ENCODE measurements at places on chromosomes 7 and 10.

GRCh38 chr7:33596686-33597085 is 308.7 kb upstream of the BMPER start:
- no peak for DNase-seq

DNA sequence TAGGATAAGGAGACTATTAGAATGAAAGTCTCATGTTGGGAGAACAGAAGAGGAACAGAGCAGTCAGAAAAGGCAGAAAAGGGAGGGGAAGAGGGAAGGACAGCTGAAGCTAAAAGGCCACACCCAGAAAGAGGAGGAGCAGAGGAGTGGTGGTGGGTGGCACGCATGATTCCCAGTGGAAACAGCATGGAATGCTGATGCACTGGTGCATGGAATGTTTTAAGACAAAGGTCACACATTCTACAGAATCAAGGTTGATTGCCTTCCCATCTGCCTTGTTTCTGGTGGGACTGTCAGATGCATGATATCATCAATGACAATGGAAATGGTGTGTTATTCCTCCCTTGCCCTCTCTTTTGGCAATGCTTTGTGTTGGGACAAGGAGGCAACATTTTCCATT is 285.4 kb upstream of the MKI67 start:
- DNase-seq = no peak

- no peak for DNase-seq
These were observed 181.6 kb upstream of the NFE2L3 start for GRCh38 chr7:25970356-25970755.

GRCh38 chr7:27547401-27547800 is 115.3 kb downstream of the HIBADH start:
- no peak for DNase-seq

GRCh38 chr10:86342111-86342863 is 24.3 kb downstream of the GRID1 start:
- DNase-seq = no peak

- DNase-seq = no peak
These were observed 15.2 kb upstream of the ZKSCAN1 start for GRCh38 chr7:100000239-100000638.

- no peak for DNase-seq
These were observed 16.3 kb upstream of the THSD7A start for GRCh38 chr7:11848251-11848650.

DNA sequence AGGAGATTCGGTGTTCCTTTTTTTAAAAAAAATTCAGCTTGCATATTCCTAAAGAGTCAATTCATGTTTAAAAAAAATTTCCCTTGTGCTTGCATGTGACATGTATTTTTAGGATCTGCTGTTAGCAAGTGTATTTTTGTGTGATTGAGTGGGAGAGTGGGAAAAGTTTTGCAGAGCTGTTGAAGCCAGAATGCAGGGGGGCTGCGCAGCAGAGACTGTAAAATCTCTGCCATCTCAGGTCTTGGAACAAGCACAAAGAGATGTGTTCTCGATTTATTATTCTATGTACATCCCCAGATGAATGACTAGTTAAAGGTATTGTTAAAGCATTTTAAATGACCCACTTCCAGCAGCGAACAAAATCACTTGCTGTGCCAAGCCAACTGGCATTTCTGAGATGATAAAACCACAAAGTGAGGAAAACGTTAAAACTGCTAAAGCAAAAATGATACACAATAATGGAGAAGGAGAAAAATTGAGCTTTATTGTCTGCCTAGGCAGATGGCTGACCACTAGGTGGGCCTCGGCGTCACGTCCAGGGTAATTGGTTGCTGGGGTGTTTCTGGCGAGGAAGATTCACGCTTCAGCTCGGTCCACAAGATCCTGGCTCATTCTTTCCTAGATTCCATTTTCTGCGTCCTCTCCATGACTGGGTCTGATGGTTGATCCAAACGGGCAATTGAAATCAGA is 67.0 kb upstream of the ATRNL1 start:
- no peak for DNase-seq

DNA sequence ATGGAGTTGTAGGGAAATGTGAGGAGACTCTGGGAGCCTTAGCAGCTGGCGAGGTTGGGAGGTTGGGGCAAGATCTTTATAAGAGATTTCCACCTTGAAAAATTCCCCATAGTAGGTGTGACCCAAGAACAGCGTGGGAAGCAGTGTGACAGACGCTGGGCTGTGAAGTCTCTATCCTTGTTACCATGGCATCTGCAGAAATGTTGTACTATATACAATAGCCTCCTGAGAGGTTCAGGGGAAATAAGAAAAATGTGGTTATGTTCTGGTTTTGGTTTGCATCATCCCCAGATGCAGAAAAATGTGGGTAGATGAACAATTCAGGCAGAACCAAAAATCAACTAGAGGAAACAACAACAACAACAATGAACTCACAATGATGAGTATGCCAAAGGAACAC is 498.6 kb downstream of the SH2D4B start:
- DNase-seq = no peak

- DNase-seq = no peak
These were observed 129.8 kb downstream of the SEC23IP start for GRCh38 chr10:120022357-120022756.

DNA sequence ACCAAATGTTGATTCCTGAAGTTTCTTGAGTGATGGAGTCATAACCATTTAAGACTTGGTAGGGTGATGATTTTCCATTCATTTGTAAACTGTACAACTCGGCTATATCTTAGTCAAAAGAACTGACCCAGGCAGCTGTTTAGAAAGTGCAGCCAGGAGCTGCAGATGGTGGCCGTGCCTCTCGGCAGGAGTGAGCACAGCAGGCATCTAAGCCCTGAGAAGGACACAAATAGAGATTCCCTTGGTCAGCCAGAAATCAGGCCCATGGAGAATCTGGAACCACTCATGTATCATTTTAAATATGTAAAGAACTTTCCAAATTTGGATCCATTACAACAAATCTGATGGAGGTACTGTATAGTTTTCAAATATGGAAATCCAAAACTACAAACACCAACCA is 177.0 kb upstream of the AKR1E2 start:
- DNase-seq = no peak

DNA sequence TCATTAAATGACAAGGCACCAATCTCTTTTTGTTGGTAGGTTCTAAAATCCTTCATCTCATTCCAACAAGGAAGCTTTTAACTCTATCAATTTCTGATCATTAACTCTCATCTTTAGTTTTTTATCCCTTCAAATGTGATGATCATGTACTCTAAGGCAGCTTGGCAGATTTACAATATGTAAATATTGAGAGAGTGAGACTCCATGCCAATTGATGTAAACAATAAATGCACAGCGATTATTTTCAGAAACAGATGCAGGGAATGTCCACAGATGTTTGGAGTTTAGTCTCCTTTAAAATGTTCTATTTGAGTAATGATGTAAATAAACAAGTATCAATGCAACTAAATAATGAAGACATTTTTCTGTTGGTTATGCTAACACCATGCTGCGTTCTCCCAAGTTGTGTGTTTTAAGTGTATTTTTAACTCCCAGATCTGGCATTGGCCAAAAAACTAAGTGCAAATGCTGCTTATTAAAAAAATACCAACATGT is 213.8 kb downstream of the AHR start:
- no peak for DNase-seq

DNA sequence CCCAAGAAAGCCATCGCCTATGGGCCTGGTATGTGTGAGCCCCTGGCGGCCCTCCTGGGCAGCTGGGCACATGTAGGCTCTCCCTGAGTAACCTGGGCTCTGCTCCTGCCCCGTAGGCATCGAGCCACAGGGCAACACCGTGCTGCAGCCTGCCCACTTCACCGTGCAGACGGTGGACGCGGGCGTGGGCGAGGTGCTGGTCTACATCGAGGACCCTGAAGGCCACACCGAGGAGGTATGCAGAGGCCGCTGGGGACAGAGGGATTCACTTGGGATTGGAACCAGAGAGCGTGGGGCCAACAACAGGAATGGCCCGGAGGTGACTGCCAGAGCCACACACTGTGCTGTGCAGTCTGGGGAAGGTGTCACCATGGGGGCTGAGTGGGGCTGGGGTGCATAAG is 7.3 kb downstream of the FLNC start:
- no peak for DNase-seq

DNA sequence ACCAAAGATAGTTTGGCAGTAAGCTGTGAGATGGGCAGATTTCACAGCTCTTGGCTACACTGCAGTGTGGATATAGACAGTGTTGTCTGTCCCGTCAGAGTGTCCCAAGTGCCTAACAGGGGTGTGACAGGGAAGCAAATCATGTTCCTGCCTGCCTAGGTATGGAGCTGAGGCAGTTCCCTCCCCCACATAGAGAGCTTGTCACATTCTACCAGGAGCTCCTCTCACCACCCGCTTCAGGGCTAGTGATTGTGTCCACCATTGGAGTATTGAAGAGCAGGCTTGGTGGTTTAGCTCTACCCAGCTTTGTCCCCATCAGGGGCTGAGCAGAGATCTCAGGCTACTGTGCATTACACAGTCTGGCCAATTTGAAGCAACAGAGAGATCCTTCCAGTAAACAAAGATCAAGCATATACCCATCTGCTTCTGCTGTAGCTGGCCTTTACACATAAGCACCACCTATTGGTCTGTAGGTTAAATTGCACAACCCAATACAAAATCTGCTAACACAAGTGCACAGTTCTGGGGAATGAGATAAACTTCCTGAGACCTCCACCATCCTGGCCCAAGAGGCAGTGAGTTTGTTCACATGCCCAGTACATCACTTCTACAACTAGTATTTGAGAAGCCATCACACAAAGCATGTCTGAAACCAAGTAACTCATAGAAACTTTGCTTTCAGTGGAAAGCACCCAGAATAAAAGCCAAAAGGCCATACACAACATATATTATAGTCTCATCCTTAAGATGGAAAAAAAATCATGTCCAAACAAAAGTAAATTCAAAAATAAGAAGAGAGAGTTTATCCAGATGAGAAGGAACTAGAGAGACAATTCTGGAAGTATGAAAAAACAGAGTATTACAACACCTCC is 67.3 kb downstream of the GLCCI1 start:
- no peak for DNase-seq

GRCh38 chr7:31958226-31958625 is 112.0 kb downstream of the PDE1C start:
- no peak for DNase-seq

GRCh38 chr10:97791824-97792721 is 20.3 kb upstream of the SFRP5 start:
- DNase-seq = peak; percentile 58

DNA sequence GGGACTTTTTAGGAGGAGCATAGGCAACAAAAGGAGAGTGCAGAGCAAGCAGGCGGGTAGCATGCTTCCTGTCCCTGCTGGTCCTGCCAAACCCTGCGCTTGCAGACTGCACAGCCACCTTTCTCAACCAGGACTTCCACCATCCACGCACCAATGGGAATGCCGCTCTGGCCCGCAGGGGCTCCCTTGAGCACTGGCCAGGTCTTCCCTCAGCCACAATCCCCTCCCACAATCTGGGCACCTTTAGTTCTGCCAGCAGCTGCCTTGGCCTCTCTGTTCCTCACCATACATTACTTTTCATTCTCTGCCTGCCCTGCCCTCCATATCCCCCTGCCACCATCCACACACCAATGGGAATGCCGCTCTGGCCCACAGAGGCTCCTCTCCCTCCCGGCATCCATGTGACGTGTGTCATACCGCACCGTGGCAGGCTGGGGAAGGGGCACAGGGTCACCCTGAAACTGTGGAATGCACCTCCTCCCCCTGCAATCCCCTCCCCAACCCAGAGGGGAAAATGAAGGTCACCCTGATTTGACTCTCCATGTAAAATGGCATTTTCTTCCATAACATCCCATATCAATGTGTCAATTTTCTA is 97.3 kb upstream of the MACROH2A2 start:
- DNase-seq = no peak

GRCh38 chr7:57203161-57203791 is 71.0 kb upstream of the ZNF479 start:
- no peak for DNase-seq

GRCh38 chr7:95436407-95436806 is 1.6 kb upstream of the PON2 start:
- no peak for DNase-seq

DNA sequence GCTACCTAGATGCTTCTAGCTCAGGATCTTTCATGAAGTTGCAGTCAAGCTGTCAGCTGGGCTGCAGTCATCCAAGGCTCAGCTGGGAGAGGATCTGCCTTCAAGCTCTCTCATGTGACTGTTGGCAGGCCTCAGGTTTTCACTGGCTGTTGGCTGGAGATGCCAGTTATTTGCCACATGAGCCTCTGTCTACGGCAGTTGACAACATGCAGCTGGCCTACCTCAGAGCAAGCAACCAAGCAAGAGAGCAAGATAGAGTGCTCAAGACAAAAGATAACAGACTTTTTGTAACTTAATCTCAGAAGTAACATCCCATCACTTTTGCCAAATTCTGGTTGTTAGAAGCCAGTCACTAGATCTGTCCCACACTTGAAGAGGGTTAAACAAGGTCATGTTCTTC is 125.8 kb downstream of the TPST1 start:
- no peak for DNase-seq

GRCh38 chr10:96339383-96339782 is 19.4 kb downstream of the OPALIN start:
- DNase-seq = no peak

GRCh38 chr10:71390921-71391690 is 5.6 kb upstream of the CDH23 start:
- DNase-seq = no peak

GRCh38 chr10:112227331-112227987 is 43.9 kb upstream of the GPAM start:
- DNase-seq = no peak

DNA sequence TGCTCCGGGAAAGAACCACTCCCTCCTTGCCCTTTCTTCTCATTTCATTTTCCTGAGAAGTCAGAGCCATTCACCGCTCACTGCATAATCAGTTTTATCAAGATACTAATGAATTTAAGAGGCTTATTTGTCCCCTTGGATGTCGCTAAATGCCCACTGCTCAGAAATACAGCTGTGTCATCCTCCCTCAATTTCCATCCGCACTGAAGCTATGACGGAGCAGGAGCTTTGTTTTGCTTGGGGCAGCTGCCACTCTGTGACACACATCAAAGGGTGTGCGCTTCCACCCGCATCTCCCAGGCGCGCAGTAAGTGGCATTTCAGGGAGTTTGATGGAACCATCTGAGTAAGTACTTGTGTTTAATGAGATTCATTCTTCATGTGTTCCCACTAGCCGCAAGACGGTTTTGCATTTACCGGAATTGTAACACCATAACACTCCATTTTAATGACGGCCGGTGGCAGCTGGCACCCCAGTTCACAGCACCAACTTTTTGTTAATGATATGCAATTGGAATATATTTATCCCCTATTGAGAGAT is 103.8 kb upstream of the PARD3 start:
- DNase-seq = no peak

- no peak for DNase-seq
These were observed 30.5 kb downstream of the ARMC3 start for GRCh38 chr10:22958338-22958737.

- DNase-seq = no peak
These were observed 124.5 kb downstream of the TMEM168 start for GRCh38 chr7:112665709-112666108.

GRCh38 chr7:157423348-157423747 is 86.5 kb downstream of the DNAJB6 start:
- no peak for DNase-seq

DNA sequence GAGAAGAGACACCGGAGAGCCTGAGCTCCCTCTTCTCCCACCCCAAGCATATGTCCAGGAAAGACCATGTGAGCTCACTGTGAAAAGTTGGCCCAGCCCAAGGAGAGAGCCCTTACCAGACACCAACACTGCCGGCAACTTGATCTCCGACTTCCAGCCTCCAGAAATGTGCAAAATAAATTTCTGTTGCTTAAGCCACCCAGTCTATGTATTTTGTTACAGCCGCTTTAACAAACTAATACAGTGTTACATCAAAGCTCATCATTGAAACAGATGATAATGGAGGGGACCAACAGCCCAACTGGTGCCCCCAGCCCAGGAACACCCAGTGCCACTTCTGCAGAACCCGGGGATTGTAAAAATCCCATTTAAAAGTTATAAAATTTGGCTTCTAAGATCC is 18.9 kb downstream of the RGR start:
- no peak for DNase-seq

Data from activated CD4-positive, alpha-beta T cell treated with anti-CD3 and anti-CD28 coated beads for 24 hours (primary cell).